Karpas-422 (cell line): ENCODE measurements at places on chromosomes 3 and 15.

- DNase-seq = no peak
These were observed 43.8 kb downstream of the WWTR1 start for GRCh38 chr3:149613988-149614387.

DNA sequence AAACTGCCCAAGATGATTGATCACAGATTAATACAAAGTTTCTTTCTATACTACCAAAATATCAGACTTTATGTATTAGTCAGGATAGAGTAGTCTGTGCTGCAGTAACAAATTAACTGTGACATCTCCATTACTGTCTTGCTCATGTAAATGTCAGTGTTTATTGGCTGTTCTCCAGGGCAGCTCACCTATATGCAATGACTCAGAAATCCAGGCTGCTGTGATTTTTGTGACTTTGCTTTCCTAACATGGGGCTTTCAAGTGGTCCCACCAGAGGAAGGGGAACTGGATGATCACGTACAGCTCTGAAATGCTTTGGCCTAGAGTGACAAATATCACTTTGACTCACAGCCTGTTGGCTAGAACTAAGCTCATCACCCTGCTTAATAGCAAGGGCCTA, 12.9 kb downstream of the PLS1 start:
- DNase-seq = no peak

DNA sequence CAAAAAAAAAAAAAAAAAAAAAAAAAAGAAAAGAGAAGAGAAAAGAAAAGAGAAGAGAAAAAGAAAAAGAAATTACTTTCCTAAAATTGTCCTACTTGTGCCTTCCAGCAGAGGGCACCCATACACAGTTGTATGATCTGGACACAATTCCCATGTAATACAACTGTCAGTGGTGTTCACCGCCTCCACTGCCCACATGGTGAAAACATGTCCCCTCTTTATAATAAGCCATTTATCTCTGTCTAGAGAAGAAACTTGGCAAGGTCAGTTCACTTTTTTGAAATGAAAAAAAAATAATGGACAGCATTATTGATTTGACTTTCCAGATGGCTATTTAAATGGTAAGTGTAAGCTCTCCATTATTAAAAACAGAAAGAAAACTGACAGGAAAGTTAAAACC, 459.4 kb downstream of the GBE1 start:
- peak; percentile 73 for DNase-seq

DNA sequence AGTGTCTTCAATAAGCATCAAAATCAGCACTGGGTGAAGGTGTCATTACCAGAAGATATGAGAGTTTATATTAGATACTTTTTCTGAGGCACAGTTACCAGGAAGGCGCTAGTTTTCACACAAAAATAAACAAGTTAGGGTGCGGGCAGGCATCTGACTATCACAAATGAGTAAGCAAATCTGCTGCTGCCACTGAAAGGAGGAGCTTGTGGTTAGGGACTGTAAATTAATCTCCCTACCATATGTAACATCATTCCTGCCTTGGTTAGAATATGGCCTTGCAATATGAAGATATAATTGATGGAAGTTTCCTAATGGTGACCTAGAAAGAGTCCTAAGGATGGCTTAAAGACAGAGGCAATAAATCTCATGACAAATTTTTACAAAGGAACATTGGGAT, 19.5 kb upstream of the EID1 start:
- DNase-seq = no peak

DNA sequence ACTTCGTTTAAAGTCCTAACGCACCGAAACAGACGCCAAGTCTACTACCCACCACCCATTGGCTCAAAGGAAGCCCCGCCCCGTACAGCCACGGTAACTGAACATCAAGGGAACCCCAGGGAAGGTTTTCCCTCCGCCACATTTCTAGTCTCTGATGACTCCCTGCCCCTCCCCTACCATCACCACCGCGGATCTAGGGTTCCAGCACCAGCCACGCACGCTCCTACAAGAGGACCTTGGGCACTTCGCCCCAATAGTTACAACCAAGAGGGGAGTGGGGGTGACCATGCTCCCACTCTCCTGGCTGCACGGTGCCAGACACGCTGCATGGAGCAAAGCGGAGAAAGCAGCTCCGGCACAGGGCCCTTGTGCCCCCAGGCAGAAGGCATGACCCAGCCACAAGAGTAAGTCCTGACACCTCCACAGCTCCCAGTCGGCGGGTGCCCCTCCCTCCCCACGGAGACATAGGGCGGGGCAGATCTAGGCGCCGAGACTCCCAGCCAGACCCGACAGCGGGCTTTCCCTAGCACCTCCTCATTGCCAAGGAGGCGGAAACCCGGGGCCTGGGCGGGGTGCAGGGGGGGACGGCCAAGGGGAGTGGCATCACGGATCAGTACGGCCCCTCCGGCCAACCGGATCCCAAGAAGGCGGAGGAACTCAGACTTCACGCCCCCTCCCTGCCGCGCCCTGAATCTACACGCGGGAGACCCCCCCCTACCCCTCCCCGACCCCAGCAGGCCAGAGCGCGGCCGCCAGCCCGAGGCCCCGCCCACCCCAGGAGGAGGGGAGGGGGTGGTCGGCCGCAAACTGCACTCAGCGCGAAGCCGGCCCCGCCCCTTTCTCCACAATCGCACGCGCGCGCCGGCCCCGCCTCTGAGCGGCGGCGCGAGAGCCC, 936 bp downstream of the SIN3A start:
- DNase-seq = peak; percentile 98
